NCI-H526 (cell line): ENCODE measurements at places on chromosomes 11 and 22.

GRCh38 chr22:19748991-19749664 lies 11.4 kb upstream of the TBX1 start:
- no peak for DNase-seq

DNA sequence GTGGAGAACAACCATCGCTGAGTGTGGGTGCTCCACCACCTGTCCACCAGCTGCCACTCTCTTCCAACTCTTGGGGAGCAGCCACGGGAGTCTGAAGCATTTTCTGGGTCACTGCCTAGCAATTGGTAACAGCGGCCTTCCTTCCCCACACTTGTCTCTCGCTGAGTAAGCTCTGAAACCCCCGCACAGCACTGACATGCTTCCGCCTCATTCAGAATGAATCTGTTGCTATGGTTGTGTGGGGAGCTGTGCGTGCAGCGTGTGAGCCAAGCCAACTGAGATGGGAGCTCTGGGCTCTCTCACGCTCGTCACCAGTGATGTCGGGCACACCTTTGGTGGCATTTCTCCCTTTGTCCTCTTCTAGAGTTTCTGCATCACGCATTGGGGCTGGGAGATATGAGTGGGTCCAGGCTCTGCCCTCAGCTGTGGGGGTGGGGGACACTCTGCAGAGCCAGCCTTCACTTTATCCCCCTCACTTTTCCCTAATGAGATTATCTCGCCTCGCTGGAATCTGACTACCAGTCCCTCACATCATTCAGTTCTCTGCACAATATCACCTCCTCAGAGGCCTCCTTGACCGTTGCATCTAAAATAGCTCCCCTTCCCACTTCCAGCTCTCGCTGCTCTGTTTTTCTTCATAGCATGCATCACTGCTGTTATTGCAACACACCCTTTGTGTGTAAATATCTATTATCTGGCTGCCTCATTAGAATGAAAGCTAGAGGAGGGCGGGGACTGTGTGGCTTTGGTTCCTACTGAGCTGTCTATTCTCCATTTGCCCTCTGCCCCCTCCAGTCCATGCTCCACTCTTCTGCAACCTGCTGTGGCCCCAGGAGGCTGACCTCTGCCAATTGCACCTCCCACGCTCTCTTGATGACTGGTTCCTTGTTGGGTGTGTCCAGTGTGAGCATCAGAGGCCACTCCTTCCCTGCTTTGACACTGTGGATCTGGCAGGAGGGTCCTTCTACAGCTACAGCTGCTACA lies 569.9 kb upstream of the CADM1 start:
- no peak for DNase-seq

DNA sequence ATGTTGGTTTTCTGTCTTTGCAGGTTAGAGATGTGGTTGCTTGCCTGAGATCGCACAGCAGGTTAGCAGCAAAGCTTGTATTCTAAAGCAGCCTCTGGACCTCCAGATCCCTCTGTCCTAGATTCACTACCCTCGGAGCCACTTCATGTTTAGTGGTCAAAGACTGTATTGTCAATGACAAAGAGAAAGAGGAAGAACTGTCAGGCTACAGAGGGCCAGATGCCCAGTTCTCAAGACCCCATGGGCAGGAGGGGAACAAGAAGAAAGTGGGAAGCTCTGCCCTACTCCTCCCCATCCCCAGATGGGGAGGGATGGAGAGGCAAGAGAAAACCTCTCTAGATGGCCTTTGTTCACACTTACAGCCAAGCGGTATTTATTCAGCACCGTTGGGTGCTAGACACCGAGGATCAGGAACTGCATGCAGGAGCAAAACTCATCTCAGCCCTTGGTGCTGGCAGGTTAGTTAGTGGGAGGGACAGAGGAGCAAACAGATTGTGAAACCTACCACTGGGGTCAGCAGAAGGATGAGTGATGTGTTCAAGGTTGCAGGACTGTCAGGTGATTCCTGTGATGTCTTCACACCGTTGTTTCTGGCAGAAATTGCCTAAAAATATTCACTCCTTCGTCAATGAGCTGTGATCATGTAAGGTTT lies 38.3 kb upstream of the PTPRJ start:
- peak; percentile 40 for DNase-seq

DNA sequence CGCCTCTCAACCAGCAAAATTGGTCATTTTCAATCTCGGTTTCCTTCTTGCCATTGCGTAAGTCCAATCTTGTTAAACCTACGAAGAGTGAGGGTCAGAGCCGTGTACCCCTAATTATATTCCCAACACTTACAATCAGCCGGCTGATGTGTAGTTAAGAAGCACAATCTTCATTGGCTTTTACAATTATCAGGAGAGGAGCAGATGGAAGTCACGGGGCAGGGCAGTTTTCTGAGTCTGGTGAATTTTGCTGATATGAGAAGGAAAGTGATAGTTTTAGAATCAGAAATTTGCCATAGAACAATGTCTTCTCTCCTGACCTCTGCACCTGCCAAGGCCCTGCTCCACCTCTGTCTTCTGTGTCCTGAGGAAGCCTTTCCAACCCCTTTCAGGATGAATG lies 35.0 kb upstream of the ATXN10 start:
- DNase-seq = no peak

- DNase-seq = no peak
Measured at GRCh38 chr11:120032766-120033390, 105.0 kb downstream of the TRIM29 start.

- DNase-seq = no peak
Measured at GRCh38 chr11:122046846-122047245, 69.2 kb downstream of the BLID start.

DNA sequence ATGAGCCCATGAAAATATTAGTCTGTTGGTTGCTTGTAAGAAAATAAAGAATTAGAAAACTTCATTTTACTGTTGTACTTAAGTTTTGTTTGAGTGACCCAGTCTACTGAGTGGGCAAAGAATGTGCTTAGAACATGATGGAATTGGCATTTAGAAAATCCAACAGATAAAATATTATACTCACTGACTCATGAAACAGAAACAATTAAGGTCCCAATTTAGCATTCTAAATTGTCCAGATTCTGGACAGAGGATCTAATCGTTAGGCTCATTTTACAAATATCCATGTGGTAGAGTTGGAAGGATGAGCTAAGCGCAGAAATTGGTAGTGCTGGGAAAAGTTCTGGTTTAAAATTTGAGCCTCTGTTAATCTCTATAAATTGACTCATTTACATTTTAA lies 45.4 kb downstream of the METTL15 start:
- no peak for DNase-seq

- DNase-seq = no peak
Measured at GRCh38 chr11:83367745-83368144, 81.6 kb upstream of the CCDC90B start.

DNA sequence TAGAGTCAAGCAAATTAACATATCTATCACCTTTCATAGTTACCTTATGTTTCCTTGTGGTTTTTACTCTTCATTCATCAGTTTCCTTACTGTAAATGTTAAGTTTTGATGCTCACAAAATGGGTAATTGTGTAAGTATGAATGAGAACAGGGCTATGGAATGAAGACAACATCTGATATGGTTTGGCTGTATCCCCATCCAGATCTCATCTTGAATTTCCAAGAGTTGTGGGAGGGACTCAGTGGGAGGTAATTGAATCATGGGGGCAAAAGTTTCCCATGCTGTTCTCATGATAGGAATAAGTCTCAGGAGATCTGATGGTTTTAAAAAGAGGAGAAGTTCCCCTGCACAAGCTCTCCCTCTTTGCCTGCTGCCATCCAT lies 107.6 kb downstream of the CCDC34 start:
- no peak for DNase-seq

GRCh38 chr11:101043940-101044339 lies 85.7 kb downstream of the PGR start:
- no peak for DNase-seq

DNA sequence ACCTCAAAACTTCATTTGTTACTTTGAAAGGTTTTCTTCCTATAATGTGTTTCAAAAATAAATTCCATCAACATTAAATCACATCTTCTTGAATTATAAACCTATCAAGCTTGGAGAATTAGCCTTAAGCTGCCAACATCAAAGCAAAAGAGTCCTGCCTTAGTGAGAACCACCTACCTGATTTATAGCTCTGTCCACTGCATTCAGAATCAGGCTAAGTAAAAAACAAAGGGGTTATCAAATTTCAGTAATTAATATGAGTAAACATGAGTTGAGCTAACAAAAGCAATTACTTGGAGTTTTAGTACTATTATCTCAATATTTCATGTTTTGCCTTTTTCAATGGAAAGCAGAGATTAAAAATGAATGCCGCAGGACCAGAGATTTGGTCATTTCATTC lies 73.9 kb downstream of the CADM1 start:
- DNase-seq = peak; percentile 14

- no peak for DNase-seq
Measured at GRCh38 chr11:45494738-45495137, 170.7 kb downstream of the CHST1 start.

GRCh38 chr11:71787098-71787823 lies 45.7 kb upstream of the DEFB108B start:
- peak; percentile 98 for DNase-seq

DNA sequence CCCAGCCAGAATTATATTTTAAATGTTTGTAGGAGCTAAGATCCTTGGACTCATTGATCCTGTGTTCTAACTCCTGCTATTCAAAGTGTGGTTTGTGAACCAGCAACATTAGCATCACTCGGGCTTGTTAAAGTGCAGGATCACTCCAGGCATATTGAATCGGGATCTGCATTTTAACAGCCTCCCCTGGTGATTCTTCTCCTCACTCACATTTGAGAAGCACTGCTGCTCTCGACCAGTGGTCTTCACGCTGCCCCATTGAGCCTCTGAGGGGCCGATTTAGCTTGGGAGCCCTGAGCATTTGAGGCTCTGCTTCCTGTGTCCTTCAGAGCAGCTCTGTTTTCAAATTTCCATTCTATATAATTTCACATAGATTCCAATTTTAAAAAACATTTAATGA lies 10.9 kb downstream of the MADD start:
- DNase-seq = no peak
